ENCODE measurements at places on chromosomes 1 and 21.

DNA sequence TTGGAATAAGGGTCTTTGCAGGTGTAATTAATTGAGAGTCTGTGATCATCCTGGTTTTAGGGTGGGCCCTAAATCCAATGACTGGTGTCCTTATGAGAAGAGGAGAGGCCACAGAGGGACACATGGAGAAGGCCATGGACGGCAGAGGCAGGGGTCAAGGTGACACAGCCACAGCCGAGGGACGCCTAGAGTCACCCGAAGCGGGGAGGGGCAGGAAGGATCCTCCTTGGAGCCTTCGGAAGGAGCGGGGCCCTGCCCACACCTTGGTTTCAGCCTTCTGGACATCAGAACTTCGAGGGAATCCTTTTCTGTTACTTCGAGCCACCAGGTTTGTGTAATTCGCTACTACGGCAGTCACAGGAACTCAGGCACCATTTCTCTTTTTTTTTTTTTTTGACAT is 31.1 kb downstream of the RRP1 start:
- no peak for DNase-seq

GRCh38 chr1:211336775-211337174 is 10.1 kb downstream of the TRAF5 start:
- DNase-seq = no peak

- DNase-seq = no peak
Measured at GRCh38 chr1:245016700-245017099, 138.1 kb upstream of the KIF26B start.

DNA sequence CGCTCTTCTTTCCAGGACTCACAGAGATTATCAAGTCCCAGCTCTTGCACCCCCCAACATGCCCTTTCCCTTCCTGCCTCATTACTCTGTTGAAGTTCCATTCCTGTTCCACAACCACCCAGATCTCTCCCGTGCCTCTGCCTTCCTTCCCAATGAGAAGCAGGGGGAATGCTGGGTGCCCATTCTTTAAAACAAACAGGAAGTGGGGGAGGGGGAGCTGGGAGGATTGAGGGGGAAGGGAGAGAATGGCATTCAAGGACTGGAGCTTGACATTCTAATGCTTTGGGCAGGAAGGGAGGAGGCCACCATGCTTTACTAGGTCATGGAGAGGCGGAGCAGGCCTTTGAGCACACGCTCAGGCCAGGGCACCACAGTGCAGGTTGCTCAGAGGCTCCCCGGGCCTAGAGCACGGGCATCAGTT is 150.3 kb upstream of the IRF2BP2 start:
- DNase-seq = no peak

GRCh38 chr1:78712467-78713051 is 62.9 kb downstream of the IFI44 start:
- DNase-seq = no peak

DNA sequence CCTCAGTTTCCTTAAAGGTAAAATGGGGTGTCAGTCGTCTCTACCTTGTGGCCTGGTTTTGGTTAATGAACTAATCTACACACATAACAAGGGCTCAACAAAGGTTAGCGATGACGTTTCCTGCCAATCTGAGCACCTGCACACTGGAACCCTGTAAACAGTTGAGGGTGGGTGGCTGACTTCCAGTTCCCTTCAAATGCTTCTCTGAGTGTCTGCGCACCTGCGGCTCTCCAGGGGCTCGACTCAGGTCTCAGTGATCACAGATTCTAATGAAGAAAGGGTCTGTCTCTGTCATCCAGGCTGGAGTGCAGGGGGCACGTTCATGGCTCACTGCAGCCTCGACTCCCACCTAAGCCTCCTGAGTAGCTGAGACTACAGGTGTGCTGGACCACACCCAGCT is 3.3 kb upstream of the AGPAT3 start:
- no peak for DNase-seq
